ENCODE measurements at places on chromosomes 12 and 14.

GRCh38 chr14:65487783-65488494, 75.4 kb downstream of the FUT8 start:
- no peak for DNase-seq

- DNase-seq, result no peak
Observed at GRCh38 chr12:101527682-101528081, 52.5 kb downstream of the SPIC start.

GRCh38 chr12:57230381-57231155, 1.1 kb downstream of the SHMT2 start:
- no peak for DNase-seq

DNA sequence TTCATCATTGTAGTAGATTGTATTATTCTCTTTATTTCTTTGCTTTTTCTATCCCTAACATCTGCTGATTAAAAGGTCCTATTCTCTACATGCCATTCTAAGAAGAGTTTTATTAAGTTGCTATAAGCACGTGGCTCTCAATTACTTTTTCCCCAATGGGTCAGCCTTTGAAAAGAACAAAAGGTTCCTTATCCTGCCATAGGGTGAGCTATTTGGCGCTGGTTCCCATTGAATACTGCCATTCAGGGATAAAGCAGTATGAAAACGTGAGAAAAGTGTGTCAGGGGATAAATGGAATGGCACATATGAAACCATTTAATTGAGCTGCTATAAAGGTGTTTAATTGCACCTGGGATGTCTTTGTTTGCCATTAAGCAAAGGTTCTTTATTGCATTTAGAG, 80.9 kb downstream of the SYNE2 start:
- peak; percentile 9 for DNase-seq

DNA sequence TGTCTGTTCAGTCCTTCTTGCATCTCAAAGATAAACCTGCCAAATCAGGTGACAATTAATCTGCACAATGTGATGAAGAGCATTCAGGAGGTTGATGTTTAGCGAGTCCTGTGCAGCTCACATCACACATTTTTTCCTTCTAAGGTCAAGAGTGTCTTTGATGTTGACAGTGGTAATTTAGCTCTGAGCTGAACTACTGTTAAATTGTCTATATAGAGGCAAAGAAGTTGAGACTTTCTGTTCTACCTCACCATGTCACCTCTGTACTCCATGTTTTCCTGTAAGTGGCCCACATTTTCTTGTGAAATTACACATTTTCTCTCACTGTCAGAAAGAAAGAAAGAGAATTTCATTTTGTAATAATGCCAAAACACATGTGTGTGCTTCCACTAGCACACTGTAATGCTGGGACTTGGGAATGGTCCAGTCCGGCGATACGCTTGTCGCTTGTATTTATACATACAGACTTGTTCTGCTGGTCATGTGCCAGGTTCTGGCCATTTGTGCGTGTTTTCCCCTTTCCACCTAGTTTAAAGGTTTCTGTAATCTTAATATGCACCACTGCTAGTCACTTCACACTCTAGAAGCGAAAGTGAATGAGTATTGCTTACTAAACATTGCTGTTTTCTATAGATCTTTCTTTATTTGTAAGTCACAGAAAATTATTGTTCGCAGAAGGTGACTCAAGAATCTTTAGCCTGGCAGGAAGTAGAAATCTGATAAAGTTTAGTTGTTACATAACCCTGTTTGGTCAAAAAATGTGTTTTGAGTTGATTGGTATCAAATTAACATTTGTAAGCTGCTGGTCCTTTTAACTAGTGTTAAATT, 328.9 kb downstream of the TMTC2 start:
- no peak for DNase-seq

- DNase-seq, result no peak
Observed at GRCh38 chr14:68282479-68283377, 463.1 kb downstream of the RAD51B start.

- no peak for DNase-seq
Observed at GRCh38 chr14:55373784-55374705, 37.6 kb downstream of the ATG14 start.

DNA sequence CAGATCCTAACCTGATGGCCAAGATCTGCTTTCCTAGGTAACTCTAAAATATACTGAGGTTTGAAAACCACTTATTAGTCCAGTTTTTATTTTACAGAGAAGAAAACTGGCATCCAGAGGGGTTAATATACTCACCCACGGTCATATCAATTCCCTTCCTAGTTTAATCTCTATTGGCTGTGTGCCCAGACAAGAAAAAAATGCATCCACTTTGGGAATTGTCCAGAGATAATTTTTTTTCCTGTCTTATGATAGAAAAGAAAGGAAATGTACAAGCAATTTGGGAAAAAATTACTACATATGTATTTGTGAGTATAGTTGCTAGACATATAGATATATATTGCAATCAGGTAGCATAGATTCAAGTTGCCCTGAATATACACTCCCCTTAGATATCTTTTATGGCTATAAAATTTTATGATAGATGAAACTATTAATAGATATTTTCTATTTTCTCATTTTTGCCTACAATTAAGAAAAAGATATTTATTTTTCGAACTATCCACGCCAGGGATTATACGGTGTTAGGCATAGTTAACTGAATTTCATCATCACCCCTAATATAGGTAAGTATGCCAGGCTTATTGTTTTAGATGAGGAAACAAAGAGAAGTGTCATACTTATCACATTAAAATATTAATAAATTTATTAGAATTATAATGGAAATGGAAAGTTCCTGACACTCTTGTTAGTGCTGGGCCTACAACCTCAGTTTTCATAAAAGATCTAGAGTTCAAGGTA, 100.5 kb upstream of the SLC38A2 start:
- no peak for DNase-seq

GRCh38 chr12:50626026-50626425, 121.2 kb downstream of the DIP2B start:
- no peak for DNase-seq

- no peak for DNase-seq
Observed at GRCh38 chr12:89899651-89900050, 191.0 kb upstream of the ATP2B1 start.

GRCh38 chr14:21852061-21852664, 178.5 kb upstream of the OR4E1 start:
- DNase-seq, result peak; percentile 22

GRCh38 chr12:9098115-9098452, 17.6 kb downstream of the A2M start:
- no peak for DNase-seq
